ENCODE measurements at places on chromosomes 2 and 18. TPM values are rescaled to one million over a fixed set of nuclear protein-coding genes. Genes with fewer than 3 reads are reported as not detected.

The TTR gene
- total RNA-seq = not detected

The IL1RL1 gene
- total RNA-seq = not detected

The CDKL4 gene
- 0.29 TPM for total RNA-seq

The PER2 gene
- 5.5 TPM for total RNA-seq

The COLEC11 gene
- total RNA-seq = 0.47 TPM

- DNase-seq = no peak
Observed at GRCh38 chr18:7676253-7676873, 109.2 kb downstream of the PTPRM start.

DNA sequence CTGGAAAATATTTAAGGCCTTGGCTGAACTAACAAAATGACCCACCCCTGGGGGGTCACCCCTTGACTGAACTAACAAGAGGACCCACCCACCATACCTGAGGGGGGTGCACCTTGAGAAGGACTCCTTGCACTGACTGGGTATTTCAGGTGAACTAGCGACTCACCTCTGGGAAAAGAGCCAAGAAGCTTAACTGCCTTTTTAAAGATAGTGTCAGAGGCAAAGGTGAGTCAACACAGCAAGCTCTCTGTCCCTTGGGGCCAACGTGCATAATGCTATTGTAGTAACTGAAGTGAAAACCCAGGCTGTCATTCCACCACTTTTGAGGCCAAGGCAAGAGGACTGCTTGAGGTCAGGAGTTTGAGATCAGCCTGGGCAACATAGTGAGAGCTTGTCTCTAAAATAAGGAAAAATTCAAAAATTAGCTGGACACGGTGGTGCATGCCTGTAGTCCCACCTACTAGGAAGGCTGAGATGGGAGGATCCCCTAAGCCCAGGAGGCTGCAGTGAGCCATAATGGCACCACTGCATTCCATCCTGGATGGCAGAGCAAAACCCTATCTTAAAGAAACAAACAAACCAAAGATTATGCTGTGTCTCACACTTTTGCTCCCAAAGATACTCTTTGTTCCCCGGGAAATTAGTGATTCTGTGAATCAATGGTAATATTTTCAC lies 36.4 kb upstream of the ZCCHC2 start:
- DNase-seq = no peak

DNA sequence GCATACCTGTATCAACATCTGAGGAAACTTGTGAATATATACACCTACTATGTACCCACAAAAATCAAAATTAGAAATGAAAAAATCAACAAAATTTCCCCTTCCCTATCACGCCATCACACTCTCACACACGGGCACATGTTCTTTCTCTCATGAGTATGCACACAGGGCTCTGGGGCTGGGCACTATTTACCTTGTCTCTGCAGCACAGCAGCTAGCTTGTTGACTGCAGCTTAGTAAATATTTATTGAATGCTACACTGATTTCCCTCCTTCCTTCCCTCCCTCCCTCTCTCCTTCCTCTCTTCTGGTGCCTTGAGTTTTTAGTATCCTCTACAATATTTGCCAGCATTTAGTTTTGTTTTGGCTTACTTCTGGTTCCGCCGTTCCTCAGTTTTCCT lies 182.7 kb upstream of the LHCGR start:
- no peak for DNase-seq

- DNase-seq = no peak
Observed at GRCh38 chr18:10213526-10213925, 240.9 kb upstream of the APCDD1 start.

DNA sequence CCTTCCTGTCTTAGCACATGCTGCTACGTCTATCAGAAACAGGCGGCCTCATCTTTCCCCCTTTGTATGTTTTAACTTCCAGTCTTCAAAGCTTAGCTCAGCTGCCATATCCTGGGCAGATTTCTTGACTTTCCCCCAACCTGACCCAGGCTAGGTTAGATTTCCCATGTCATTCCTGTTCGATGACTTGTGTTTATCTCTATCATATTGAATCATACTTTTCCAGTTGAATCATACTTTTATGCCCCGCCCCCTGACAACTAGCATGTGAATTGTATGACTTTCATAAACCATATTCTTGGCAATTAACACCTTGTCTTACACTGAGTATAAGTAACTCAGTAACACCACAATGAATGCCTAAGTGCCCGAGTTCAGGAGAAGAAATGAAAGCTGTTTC lies 128.3 kb downstream of the CYRIA start:
- DNase-seq = no peak

All from H1 (cell line).